ENCODE measurements at places on chromosomes 4 and X. TPM values are rescaled to one million over a fixed set of nuclear protein-coding genes. Genes with fewer than 3 reads are reported as not detected.

DNA sequence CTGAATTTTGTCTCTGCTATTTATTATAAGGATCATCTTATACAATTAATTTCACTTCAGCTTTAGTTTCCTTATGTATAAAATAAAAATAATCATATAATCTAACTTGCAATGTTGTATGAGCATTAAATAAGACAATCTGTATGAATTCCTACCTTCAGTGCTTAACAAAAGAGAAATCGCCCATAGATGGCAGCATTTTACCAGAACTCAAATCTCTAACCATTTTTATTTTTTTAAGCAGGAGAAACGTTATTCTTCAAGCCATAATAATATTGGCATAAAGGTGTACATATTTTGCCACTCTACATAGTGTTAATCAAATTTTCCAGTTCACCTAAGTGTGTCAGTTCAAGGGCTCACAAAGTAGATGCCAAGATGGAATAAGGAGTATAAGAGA, 78.8 kb downstream of the TMEM47 start:
- DNase-seq, result no peak

DNA sequence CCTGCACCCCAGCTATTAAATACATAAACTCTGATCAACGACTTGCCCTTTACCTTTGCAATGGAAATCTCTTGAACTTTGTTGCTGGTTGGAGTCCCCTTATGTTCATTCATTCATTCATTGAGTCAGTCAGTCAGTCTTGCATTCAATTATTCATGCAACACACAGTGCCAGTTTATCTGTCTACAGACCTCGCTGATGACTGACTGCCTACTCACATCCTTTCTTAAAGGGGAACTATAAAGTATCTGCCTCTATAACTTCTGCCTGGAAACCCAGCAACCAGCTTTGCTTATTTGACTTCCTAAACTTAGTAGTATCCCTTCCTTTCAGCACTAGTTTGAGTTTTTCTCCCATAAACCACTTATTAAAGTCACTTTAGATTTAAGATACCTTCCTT, 620.8 kb upstream of the ADGRL3 start:
- no peak for DNase-seq

Gene MAB21L2
- total RNA-seq, result not detected

GRCh38 chr4:83731609-83732008, 195.7 kb downstream of the GPAT3 start:
- DNase-seq, result no peak

GRCh38 chr4:82519776-82520175, 42.0 kb downstream of the TMEM150C start:
- no peak for DNase-seq

Gene CNKSR2
- total RNA-seq, result 5.9 TPM

DNA sequence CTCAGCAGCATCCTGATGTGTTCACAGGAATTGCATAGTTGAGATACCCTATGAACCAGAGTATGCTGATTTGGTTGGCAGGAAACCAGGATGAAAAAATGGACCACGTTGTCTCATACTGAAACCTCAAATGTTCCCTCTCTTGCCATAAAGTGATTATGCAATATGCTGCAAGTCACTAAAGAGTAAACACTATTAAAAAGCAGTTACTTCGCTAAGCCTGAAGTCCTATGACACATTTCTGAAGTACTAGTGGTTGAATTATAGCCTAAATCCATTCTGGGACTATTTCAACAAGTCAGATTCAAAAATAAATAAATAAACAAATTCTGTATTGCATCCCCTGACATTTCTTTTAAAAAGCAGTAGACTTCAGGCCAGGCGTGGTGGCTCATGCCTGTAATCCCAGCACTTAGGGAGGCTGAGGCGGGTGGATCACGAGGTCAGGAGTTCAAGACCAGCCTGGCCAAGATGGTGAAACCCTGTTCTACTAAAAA, 106.0 kb upstream of the NAP1L5 start:
- DNase-seq, result no peak

GRCh38 chrX:41167888-41168287, 82.6 kb downstream of the USP9X start:
- DNase-seq, result no peak

DNA sequence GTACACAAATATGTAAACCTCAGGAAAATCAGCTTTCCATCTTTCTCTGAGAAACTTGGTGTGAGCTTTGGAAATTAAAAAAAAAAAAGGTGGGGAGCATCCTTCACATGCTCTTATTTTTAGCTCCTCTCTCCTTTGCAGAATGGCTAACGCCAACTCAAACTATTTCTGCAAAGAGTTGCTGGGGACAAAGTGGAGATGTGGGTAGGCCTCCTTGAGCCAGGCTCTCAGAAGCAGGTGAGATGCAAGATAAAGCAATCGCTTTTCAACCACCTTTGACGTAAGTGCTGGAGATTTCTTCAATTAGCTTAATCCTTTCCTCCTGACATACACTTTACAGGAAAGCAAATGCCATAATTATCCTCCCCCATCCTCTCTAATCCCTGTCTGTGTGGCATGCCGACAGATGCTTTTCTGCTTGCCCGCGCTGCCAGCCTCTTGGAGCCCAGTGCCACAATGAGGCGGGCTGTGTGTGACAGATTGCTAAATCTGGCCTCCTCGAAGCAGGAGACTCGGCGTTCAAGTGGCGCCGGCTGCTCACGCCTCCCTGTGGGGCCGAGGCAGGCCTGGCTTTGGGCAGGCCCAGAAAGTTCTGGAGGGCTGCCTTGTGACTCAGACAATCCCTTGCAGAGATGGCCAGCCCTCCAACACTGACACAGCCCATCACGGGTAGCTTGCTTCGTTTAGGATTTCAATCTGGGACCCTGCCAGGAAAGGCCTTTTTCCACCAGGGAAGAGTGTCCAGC, 64.9 kb upstream of the SOD3 start:
- DNase-seq, result no peak

Gene CDX4
- 21.7 TPM for total RNA-seq

DNA sequence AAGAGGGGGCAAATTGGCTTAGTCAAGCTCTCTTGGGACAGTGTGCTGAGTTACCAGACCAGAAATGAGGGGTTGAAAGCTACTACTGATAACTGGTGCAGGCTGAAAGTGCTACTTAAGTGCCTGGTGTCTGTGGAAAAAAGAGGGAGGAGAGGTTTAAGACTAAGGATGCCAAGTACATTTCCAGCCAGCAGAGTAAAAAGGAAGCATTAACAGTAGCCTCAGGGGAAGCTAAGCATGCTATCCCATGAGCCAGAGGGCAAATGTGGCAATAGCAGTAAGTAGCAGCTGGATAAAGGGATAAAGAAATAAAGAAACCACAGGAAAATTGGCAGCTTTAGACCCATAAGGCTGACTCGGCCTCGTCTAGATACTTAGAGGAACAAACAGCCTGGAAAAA, 196.3 kb upstream of the MAB21L2 start:
- DNase-seq, result no peak

Gene RIBC1
- 0.69 TPM for total RNA-seq

DNA sequence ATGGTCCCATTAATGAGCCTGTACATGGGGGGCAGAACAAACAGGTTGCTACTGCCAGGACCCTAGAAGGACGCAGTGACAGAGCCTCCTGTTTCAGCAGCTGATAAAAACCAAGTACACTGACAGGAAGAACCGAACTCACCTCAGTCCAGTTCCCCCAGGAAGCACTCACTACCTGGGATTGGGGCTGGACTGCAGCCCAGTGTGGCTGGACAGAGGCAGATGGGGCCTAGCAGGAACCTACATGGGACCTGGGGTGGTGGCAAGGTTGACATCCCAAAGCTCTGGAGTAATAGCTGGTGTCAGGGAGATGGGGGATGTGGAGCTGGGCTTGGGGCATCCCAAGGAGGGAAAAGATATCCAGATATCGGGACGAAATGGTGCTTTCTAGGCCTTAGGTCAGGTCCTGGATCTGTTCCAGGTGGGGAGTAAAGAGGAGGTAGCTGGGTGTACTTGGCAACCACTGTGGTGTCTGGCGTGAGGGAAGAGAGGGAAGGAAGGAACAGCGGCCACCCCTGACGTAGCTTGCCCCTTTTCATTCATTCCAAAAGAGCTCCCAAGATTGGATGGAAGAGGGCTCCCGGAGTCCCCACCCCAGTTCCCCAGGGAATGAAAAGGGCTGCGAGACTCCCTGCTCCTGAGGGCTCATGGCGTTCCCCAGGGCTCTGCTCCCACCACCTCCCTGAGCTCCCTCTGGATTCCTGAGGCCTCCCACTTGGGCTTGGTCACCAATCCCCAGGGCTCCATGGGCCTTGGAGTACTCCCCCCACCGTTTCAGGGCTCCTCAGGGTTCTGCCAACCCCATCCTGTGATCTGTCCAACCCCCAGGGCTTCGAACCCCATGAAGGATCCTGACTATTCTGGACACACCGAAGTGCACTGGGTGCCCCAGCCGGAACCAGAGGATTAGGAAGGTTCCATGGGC, 4.5 kb downstream of the EMD start:
- no peak for DNase-seq

GRCh38 chrX:44428989-44429627, 85.6 kb upstream of the EFHC2 start:
- no peak for DNase-seq

- DNase-seq, result peak; percentile 74
Measured at GRCh38 chrX:40434947-40435346, 145.8 kb upstream of the ATP6AP2 start.

DNA sequence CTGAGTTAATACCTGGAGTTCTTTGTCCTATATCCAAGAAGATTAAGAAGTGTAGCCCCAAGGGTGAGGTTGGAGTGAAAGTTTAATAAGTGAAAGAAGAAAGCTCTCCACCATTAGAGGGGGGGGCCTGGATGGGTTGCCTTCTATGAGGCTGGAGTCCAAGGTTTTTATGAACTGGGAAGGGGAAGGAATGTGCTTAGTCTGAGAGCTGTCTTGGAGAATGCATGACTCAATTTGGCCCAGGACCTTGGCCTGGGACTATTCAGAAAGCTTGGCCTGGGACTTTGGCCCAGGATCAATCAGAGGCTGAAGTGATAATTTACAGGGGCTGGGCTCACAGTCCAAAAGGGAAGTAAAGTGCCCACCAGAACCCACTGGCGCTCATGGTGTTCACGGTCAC, 1049.0 kb upstream of the GRIA3 start:
- no peak for DNase-seq

Gene PCDH11X
- 47.7 TPM for total RNA-seq

Gene GYPE
- not detected for total RNA-seq

Gene PAGE2
- not detected for total RNA-seq

Gene SMIM10L2A
- 7.0 TPM for total RNA-seq

Data from H7 (cell line).